ENCODE measurements at places on chromosomes 16 and 17.

DNA sequence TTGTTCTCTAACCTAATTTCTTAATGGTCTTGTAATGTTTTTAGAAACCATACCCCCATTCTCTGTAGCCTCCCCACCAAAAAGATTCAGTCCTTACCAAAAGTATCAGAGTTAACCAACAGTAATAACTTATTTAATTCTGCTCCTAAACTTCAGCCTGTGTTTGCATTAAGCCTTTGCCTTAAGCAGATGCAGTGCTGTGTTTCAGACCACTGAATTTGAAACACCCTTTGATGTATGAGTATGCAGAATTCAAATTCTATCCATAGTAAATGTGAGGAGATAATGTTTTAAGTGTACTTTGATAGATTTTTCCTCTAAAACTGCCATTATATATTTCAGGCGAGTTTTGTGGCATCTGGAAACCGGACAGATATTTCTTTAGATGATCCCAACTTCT lies 171.6 kb upstream of the RBL2 start:
- DNase-seq, result no peak

- peak; percentile 95 for DNase-seq
Observed at GRCh38 chr16:67311607-67312488, 14.7 kb downstream of the KCTD19 start.

DNA sequence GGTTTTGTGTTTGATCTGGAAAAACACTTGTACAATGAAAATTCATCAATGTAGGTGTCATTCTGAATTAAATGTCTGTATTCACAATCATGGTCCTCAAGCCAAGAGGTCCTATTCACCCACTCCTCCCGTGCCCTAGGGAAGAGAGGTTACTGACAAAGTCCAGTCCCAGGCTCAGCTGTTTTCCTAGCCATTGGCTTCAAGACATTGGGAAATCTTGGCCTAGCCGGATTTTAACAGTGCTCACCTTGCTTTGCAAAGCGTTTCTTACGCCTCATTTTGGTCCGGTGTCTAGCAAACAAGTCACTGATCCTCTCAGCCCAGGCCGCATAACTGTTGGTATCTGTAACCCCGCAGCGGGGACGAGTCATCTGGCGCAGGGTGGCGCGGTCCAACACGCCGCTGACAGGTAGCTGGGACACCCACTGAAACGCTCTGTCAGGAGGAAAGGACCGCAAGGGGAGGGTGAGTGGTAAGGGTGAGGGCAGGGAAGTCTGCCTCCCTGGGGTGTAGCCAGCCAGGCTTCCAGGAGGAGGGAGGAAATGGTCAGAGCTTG lies 16.7 kb downstream of the MMP28 start:
- no peak for DNase-seq

GRCh38 chr16:88596483-88596882 lies 26.3 kb downstream of the ZC3H18 start:
- no peak for DNase-seq

DNA sequence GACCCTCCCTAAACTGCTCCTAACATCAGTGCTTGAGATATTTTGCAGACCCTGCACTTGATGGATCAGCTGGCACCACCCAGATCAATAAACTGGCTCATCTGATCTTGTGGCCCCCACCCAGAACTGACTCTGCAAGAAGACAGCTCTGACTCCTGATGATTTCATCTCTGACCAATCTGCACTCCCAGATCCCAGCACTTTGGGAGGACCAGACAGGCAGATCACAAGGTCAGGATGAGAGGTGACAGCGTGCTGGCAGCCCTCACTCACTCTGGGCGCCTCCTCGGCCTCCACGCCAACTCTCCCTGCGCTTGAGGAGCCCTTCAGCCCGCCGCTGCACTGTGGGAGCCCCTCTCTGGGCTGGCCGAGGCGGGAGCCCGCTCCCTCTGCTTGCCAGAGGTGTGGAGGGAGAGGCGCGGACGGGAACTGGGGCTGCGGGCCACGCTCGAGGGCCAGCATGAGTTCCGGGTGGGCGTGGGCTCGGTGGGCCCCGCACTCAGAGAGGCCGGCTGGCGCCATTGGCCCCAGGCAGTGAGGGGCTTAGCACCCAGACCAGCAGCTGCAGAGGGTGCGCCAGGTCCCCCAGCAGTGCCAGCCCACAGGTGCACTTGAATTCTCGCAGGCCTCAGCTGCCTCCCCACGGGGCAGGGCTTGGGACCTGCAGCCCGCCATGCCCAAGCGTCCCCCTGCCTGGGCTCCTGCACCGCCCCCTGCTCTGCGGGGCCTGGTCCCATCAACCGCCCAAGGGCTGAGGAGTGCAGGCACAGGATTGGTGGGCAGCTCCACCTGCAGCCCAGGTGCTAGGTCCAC lies 2.4 kb upstream of the C16orf54 start:
- DNase-seq, result no peak

- DNase-seq, result no peak
Observed at GRCh38 chr17:34581446-34582184, 2.2 kb downstream of the TMEM132E start.

All from retinal pigment epithelial cell (primary cell).